ENCODE measurements at places on chromosomes 2 and 18. TPM values are rescaled to one million over a fixed set of nuclear protein-coding genes. Genes with fewer than 3 reads are reported as not detected.

- DNase-seq: no peak
These were observed 283.2 kb downstream of the INSIG2 start for GRCh38 chr2:118371515-118371914.

GRCh38 chr18:74951165-74951760 is 257.7 kb downstream of the PTGR3 start:
- DNase-seq: peak; percentile 65

DNA sequence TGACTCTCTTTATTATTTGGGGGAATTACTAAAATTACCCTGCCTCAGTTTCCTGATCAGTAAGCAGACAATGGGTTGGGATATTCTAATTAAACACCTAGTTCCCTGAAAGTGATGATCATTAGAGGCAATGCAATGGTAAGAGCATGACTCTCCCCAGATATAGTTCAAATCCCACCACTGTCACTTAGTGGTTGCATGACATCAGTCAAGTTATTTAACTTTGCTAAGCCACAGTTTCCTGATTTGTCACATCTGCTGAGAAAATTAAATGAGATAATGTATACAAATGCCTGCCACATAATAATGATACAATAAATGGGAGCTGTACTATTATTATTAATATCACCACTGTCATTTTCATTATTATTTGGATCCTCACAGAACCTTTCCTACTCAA is 29.9 kb downstream of the ZEB2 start:
- no peak for DNase-seq

- DNase-seq: no peak
These were observed 759.1 kb downstream of the TSN start for GRCh38 chr2:122514451-122514996.

DNA sequence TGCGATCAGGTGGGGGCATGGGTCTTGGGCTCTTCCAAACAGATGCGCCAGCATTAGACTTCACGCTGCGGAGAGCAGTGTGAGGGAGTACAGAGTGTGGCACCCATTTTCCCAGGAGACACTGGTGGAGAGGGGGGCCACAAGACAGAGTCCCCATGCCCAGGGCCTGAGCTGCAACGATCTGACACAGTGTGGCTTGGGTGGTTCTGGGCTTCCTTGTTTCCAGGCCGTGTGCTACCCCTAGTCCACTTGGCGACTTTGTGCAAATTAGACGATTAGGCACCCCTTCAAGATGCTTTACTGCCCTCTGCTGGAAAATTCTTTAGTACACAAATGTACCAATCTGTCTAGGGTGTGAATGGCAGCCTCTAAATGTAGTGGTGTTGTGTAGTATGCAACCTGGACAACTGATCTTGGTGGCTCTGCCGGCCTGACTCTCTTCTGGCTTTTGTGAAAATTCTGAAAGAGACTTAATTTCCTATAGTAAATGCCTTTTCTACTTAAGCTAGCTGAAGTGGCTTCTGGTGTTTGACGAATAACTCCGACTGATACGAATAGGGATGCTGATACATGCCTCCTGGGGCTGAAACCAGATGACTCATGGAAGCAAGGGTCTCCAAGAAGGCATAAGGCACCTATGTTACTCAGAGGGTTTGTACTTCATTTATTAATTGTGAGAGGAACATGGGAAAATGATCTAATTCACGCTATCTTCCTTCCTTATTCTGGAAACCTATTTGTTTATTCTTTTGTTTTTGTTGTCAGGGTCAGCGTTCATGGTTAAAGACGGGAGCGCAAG is 92.3 kb upstream of the SMAD2 start:
- DNase-seq: no peak

DNA sequence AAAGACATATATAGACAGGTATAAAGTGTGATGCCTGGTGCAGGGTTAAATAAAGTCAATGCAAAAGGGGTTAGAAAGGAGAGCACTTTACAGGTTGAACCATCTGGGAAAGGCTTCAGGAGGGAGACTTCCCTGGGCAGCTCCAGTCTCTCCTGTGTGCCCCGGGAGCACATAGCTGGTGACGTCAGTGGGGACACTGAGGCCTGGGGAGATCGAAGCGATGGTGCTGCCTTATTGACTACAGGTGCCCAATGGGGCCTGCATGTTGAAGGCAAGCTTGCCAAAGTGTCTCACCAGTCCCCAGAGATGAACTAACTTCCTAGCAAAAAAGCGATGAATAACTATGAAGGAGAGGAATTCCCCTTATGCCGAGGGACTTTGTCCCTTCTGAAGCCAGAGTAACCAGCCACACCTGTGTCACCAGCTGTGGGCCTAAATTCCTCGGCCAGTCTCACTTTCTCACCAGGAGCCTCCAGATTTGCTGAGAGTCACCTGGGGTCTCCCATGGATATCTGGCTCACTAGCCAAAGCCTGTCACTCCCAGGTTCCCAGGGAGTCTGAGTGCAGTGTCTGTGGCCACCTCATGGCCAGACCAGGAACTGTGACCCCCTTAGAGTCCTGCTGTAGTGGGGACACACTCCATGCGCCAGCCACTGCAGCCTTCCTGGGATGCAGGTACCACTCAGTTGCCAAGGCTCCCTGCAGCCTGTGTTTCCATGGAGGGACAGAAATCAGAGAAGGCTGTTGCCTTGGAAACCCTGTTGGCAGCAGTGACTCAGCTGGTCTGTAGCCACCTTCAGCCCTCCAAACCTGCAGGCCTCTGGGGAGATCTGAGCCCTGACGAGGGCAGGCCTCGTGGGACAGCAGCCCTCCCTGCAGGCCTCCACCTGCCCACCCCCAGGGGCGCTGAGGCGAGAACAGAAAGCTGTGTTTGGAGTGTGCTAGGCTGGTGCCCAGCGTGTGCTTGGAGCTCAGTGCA is 128.7 kb downstream of the CTIF start:
- DNase-seq: no peak

The ALPI gene
- polyA plus RNA-seq: not detected

All from pancreas (tissue), 10 donors.